Brain pericyte (primary cell): ENCODE measurements at places on chromosomes 12 and 14.

DNA sequence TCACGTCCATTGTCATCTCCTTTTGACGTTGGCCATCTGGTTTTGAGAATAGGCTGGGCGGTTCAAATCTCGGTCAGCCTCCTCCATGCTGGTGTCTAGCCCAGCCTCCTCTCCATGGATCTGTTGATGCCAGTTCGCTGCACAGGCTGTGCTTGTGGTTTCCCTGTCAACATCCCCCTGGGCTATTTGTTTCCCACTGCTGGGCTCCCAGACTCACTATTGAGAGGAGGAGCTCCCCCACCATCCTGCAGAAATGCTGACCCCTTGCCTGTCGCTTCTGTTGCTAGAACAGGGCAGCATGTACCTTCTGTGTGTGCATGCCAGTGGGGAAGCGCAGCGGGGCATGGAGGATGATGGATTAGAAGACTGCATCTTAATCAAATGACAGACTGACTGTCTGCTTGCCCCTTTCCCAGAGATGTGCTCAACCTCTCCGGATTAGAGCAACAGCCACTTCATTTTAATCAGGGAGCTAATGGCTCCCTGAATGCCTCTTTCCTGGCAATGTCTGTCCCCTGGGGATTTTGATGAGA, 170.5 kb downstream of the TSPAN9 start:
- no peak for DNase-seq

DNA sequence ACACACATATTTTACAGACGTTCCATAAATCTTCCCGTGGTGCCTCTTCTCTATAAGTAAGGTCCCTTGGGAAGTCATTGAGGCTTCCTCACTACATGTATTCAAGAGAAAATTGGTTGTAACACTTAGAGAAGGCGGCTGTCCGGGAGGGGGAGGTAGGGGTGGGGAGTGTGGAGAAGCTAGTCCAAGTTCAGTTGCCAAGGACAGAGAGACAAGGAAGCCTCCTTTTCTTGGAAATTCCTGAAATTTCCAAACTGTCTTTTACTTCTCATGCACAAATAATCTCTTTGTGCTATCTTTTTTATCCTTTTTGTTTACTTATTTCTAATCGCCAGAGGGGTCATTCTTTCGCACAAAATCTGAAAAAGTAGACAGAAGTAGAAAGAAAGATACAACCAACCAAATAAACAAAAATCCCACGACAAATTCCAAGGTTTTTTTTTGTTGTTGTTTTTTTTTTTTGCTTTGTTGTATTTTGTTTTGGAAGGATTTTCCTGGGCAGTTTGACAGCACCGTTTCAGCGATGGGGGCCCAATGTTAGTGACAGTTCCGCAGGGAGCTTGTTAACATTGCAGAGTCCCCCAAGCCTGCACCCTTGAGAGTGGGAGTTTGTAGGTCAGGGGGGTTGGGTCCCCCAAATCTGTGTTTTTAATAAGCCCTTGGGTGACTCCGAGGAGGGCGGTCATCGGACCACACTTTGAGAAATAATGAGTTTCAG, 45.2 kb downstream of the MAP1LC3B2 start:
- no peak for DNase-seq

GRCh38 chr12:53327435-53328042, 6.1 kb upstream of the AAAS start:
- no peak for DNase-seq

GRCh38 chr12:116628989-116629388, 69.8 kb downstream of the MAP1LC3B2 start:
- DNase-seq = no peak

- no peak for DNase-seq
Measured at GRCh38 chr14:90534091-90534837, 137.4 kb downstream of the CALM1 start.

GRCh38 chr14:99475179-99475578, 5.5 kb downstream of the SETD3 start:
- DNase-seq = no peak

DNA sequence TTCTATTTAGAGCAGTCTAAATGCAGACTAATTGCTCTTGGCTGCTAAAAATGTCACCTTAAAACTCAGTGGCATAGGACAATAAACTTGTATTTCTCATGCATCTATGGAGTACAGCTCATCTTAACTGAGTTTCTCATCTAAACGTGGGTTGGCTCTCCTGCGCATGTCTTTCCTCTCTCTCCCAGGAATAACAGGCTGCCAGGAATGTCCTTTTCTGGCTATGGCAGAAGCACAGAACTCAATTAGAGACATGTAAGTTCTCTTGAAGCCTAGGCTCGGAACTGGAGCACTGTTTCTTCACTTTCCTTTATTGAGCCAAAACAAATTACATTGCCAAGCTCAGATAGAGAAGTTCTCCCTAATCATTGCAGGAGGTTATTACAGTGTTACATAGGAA, 722.3 kb upstream of the FLRT2 start:
- no peak for DNase-seq

DNA sequence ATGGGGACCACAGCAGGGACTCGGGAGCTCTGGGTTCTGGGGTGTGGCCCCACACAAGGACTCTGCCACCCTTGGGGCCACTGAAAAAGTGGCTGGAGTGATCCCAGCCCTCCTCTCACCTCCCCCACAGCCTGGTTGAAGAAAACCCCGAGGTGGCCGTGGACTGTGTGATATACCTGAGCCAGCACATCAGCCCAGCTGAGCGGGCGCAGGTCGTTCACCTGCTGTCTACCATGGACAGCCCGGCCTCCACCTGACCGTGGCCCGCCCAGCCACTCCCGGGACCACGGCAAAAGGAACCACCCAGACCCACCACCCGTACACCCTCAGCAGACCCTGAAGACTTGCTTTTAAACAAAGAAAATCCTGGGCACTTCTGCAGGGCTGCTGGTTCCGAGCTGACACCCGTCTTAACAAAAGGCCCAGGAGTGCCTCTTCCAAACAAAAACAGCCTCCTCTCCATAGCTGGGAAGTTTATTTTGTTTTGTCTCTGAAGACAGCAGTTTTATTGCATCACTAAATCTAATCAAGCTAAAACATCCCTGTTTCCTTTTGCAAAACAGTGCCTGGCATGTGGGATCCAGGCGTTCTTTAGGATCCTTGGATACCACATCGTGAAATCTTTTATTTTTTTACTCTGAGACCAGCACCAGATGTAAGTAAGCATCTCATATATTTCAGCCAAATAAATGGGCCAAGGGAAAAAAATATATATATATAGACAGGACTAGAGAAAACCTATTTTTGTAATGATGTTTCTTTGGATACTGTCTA, 42.8 kb downstream of the FOXN4 start:
- DNase-seq = no peak

DNA sequence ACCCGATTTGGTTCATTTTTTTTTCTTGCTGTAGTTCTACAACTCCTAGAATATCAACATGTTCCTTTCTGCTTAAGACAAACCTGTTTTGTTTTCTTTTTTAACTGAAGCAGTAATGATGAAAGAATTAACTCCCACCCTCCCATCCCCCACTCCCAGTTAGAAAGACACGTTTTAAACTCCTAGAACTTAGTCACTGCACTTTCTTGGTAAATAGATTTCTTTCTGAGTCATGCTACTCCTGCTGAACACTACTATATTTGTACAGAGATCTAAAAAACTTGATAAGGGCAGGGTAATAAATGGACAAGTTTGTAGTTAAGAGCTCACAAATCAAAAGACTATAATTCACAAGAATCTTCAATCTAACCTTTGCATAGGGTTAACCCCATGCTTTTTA, 118.9 kb upstream of the PTPRB start:
- no peak for DNase-seq

DNA sequence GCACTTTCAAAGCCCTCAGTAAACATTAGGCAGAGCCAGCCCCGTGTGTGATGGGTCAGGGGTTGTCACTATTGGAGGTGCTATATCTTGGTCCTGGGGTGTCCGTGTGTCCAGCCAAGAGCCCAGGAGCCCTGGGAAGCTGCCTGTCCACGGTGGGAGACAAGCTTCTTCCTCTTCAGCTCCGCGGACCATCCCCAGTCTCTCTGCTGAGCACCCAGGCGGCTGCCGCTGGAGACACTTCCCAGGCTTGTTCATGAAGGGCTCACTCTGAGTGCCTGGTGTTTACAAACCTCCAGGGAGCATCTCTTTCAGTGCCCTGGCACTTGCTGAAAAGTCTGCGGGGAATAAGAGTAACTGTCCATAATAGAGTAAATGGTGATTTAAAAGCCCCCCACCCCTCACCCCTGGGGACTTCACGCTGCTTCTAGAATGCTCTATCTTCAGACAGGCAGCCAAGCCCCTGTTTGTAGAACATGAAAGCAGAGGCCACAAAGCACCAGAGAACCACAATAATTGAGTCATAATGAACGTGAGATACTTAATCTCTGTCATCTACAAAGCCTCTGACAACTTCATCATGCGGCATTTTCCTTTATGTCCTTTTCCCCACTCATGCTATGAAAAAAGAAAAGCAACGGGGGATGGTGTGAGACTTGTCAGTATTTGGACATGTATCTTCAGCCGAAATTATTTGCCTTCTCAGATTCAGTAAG, 178.6 kb downstream of the TMEM132C start:
- no peak for DNase-seq

DNA sequence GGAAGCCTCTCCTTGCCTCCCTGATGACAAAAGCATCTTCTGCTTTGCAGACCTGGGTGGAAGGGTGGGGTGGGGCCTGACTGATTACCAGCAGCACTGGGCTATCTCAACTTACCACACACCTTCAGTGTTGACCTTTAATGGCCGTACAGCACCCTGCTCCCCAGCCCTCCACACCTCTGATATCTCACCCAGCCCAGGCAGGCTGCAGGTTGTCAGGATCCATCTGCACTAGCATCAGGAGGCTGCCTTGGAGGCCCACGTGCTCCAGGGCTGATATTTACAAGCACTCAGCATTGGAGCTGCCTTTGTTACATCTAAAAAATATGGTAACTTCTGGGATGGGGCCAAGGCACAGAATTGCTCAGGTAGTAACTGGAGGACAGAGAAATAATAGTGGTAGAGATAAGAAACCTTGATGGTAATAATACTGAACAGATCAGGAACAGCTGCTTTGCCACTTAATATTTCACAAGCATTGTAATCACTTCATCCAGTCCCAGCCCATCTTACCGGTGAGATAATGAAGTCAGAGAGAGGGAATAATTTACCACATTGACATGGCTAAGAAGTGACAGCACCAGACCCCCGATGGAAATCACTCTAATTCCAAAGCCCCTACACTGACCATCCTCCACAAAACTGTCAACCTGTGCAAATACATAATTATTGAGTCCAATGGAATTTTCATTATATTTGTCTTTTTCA, 125.2 kb upstream of the RFLNA start:
- DNase-seq = no peak

GRCh38 chr12:78062786-78063185, 232.1 kb downstream of the NAV3 start:
- DNase-seq = no peak

- no peak for DNase-seq
Measured at GRCh38 chr14:95402578-95402977, 82.9 kb upstream of the CLMN start.

- no peak for DNase-seq
Measured at GRCh38 chr12:67515679-67516340, 132.7 kb upstream of the DYRK2 start.

DNA sequence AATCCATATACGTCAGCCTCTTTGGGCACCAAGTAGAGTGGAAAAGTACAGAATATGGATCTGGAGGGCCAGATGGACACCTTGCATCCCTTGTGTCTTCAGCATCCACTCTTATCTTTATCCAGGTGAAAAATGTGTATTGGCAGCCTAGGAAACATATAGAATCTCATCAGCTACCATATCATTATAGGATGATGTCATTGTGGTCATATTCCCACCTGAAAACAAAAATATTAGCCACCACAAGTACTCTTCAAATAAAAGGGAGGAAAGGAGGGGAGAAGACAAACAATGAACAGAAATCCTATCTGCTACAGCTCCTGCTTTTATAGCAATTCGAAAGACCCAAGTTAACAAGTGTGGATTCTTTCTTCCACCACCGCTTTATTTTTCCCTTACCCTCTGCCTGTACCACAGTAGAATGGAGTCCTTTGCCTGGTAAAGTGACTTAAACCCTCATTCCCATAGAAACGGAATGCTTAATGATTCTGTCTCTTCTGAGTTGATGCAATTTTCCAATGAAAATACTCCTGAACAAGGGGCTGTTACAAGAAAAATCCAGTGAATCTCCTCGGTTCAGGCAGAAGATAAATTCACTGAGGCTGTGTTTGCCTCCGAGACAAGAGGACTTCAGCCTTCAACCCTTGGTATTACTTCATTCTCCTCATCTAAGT, 13.8 kb upstream of the IL26 start:
- no peak for DNase-seq

DNA sequence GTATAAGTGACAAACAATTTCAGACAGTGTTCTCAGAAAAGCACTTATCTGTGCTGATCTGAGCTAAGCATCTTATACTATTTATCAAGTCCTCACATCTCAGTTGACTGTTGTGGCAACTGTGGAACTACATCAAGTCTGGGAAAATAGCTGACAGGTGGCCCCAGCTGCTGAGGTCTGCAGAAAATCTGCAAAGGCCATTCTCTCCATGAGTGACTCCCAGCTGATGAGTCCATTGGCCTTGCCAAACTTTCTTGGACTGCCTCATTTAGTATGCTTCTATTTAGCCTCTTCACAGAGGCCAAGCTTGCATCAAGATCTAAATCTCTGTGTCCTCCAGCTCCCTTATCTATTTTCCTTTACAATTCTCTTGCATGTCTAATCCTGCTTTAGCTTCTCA, 174.5 kb upstream of the RBM19 start:
- no peak for DNase-seq

GRCh38 chr12:108131657-108132126, 2.6 kb downstream of the WSCD2 start:
- no peak for DNase-seq

DNA sequence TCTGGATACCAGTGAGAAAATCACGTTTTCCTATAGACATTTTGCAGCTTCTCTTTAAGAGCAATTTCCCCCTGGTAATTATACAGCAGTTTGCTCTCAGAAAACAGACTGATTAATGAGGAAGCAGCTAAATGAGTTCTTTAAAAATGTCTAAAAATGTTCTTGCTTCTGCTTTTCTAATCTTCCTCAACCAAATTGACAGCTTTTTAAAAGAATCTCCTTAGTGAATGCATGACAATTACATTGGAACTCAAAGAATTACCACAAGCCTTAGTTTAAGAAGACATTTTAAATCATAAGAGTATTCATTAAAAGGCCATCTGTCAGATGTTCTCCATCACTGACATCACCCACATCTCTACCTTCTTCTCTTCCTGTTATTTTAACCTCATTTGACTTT, 135.8 kb upstream of the PLXNC1 start:
- DNase-seq = no peak

DNA sequence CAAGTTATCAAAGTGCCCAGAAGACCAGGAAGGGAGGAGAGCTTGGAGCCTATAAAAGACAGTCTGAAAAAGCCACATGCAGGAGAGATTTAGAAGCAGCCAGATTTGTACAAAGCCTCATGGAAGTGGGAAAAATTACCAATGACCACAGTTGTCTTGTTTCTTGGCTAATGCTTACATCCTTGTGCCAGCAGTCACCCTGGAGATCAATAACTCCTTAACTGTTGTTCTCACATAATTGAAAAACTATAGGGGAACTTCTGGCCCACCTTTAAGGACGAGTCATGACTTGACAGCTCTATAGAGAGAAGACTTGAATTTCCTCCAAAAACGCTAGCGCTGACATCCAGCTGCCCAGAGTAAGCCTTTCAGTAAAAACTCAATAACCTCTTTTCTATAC, 313.1 kb downstream of the GALC start:
- DNase-seq = no peak
